ENCODE measurements at places on chromosomes 4 and X.

GRCh38 chrX:13932416-13932815 is 97.3 kb downstream of the GEMIN8 start:
- DNase-seq, result no peak

GRCh38 chr4:6492027-6492590 is 19.7 kb upstream of the PPP2R2C start:
- DNase-seq, result no peak

DNA sequence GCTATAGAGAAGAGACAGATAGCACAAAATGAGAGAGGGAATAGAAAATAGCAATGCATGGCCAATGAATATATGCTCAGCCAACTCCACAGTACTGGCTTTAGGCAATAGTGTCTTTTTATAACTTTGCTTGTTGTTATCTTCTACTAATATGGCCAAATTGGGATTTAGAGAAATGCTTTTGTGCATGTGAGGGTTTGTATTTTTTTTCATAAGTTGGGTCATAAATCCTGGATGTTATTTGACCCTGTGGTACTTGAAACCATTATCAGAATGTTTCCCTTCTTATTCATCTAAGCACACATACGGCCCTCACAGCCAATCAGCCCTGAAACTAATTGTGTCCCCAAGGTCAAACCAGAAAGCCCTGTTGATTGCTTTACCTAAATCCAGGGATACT is 35.2 kb upstream of the LPAR4 start:
- DNase-seq, result no peak

DNA sequence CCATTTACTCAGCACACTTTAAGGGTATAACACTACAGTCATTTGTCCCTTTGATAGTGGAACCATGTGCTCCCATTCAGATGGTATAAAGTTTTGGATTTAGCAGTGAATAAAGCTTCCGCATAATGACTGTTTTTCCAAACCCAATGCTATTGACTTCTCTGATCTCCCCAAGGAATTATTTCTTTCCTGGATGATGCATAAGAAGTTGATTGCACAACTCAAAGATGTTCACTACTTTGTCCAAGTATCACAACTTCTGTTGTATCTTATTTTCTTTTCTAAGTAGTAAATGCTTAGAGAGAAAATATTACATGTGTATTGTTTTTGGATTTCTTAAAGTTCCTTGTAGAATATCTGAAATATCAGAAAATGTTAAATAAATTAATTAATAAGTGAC is 300.2 kb downstream of the GPM6A start:
- no peak for DNase-seq

GRCh38 chrX:40331353-40331752 is 233.6 kb upstream of the BCOR start:
- no peak for DNase-seq

- no peak for DNase-seq
Measured at GRCh38 chr4:158682066-158682465, 10.0 kb downstream of the ETFDH start.

DNA sequence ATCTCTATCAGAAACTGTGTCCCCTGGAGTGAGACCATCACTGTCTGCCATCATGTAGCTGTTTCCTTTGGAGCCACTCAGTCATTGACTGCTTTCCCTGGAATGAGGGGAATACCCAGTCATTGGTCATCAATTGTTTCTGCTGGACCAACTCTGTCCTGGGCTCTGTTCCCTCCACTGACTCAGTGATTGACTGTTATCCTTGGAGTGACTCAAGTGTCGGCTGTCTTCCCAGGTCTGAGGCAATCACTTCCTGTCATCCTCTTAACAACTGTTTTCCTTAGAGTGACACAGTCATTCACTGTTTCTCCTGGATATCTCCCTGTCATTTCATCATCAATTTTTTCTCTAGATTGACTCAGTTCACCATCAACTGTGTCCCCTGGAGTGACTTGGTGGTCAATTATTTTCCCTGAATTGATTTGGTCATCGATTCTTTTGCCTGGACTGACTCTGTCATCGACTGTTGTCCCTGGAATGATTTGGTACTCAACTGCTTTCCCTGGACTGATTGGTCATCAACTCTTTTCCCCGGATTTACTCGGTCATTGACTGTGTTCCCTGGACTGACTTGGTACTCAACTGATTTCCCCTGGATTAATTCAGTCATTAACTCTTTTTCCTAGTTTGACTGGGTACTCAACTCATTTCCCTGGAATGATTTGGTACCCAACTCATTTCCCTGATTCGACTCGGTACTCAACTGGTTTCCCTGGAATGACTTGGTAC is 327.9 kb upstream of the VCX start:
- no peak for DNase-seq

DNA sequence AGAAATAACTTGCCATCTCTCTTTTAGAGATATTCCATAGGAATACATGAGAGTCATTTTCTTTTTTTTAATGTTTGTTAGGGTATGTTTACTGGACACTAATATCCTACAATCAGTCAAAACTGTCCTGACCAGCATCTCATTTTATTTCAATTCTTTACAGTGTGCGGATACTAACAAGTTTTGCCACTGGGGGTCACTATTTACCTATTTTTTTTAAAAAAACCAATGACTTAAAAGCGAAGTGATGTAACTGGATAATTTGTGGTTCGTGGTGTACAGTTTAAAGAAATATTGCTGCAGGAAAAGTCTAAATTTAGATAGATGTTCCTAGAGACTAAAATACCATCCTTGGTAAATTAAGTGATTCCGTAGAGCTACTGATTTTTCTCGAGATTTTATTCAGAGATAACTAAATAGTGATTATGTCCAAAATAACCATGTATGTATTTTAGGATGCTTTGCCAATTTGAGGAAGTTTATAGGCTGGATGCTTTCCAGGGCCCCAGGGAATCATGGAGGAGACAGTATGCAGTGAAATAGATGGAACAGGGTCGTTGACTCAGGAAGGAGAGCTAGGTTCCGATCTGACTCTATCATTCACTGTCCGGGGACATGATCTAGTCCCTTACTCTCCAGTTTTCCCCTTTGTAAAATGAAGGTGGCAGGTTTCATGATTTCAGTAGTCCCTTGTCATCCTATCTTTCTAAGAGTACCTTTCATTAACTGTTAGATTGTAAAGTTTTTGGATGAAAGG is 34.0 kb upstream of the GNPDA2 start:
- no peak for DNase-seq

DNA sequence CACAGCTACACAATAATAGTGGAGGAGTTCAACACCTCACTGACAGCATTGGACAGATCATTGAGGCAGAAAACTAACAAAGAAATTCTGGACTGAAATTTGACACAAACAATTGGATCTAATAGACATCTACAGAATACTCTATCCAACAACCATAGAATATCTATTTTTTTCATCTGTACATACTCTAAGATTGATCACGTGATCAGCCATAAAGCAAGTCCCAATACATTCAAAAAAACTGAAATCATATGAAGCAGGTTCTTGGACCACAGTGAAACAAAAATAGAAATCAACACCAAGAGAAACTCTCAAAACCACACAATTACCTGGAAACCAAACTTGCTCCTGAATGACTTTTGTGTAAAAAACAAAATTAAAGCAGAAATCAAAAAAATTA is 12.2 kb upstream of the IDS start:
- DNase-seq, result no peak

Data from substantia nigra (tissue), 51 donors.